ENCODE measurements at places on chromosomes 6 and 20. TPM values are rescaled to one million over a fixed set of nuclear protein-coding genes. Genes with fewer than 3 reads are reported as not detected.

DNA sequence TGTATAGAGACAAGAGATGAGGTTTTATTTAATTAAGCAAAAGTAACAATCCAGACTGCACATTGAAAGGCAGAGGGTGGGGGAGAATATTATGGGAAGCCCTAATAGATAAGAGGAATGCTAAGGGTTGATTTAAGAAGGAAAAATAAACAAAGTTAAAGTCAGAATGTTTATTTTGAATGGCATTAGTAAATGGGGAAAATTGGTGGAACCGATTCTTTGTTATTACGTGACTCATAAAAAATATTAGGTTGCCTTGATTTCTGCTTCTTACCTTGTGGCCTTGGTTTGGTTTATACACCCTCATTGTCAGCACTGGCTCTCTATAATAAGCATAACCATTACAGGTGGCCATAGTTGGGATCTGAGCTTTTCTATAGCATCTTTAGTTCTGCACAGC lies 674.8 kb upstream of the CITED2 start:
- H3K4me3 ChIP-seq, result no peak overlapping the region
- no peak for DNase-seq
- no peak overlapping the region for H3K27ac ChIP-seq

GRCh38 chr6:66638099-66638498 lies 931.1 kb upstream of the EYS start:
- no peak overlapping the region for H3K27ac ChIP-seq
- no peaks in the 10 kb centered on the region for H3K36me3 ChIP-seq
- no peak overlapping the region for H3K4me3 ChIP-seq
- no peaks in the 10 kb centered on the region for H3K4me1 ChIP-seq
- H3K27me3 ChIP-seq, result no peaks in the 10 kb centered on the region
- no peak for DNase-seq

- no peak overlapping the region for H3K4me3 ChIP-seq
- no peak for DNase-seq
- H3K27me3 ChIP-seq, result no peaks in the 10 kb centered on the region
- no peak overlapping the region for H3K27ac ChIP-seq
Measured at GRCh38 chr6:31614075-31614619, 887 bp upstream of the AIF1 start.

GRCh38 chr6:152552616-152553209 lies 84.4 kb downstream of the SYNE1 start:
- no peaks in the 10 kb centered on the region for H3K36me3 ChIP-seq
- no peaks in the 10 kb centered on the region for H3K27me3 ChIP-seq
- no peak for DNase-seq

GRCh38 chr6:101226677-101227135 lies 166.8 kb upstream of the GRIK2 start:
- H3K4me1 ChIP-seq, result no peaks in the 10 kb centered on the region
- no peaks in the 10 kb centered on the region for H3K27me3 ChIP-seq
- no peak for DNase-seq
- H3K36me3 ChIP-seq, result no peaks in the 10 kb centered on the region
- no peak overlapping the region for H3K27ac ChIP-seq

- H3K27me3 ChIP-seq, result peaks cover 2% of the 10 kb centered on the region
- H3K27ac ChIP-seq, result no peak overlapping the region
- DNase-seq, result no peak
- no peaks in the 10 kb centered on the region for H3K36me3 ChIP-seq
- H3K4me3 ChIP-seq, result no peak overlapping the region
Measured at GRCh38 chr6:39362487-39362865, 40.0 kb upstream of the KCNK16 start.

DNA sequence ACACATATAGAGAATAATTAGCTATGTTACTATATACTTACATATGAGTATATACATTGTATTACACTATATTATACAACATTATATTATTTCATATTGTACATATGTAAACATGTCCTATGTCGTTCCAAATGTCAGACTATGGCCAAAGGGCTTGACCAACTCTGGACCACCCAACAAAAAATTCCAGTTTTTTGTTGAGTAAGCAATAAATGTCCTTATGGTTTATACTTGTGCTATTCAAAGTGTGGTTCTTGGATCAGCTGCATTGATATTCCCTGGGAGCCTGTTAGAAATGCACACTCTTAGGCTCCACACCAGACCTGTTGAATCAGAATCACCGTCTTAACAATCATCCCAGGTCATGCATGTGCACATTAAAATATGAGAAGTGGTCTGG lies 225.4 kb upstream of the ZFP64 start:
- no peak for DNase-seq
- no peaks in the 10 kb centered on the region for H3K36me3 ChIP-seq
- no peak overlapping the region for H3K27ac ChIP-seq
- H3K4me3 ChIP-seq, result no peak overlapping the region
- H3K4me1 ChIP-seq, result no peaks in the 10 kb centered on the region

GRCh38 chr6:162063666-162064065 lies 663.9 kb downstream of the PRKN start:
- no peak overlapping the region for H3K27ac ChIP-seq
- no peak for DNase-seq
- H3K4me1 ChIP-seq, result no peaks in the 10 kb centered on the region
- H3K4me3 ChIP-seq, result no peak overlapping the region
- no peaks in the 10 kb centered on the region for H3K27me3 ChIP-seq

- H3K36me3 ChIP-seq, result no peaks in the 10 kb centered on the region
- no peaks in the 10 kb centered on the region for H3K4me1 ChIP-seq
- H3K27ac ChIP-seq, result no peak overlapping the region
- H3K27me3 ChIP-seq, result peaks cover 13% of the 10 kb centered on the region
- H3K4me3 ChIP-seq, result no peak overlapping the region
- DNase-seq, result no peak
Measured at GRCh38 chr6:163774485-163774884, 360.0 kb downstream of the QKI start.

- no peak for DNase-seq
- H3K4me1 ChIP-seq, result no peaks in the 10 kb centered on the region
- no peak overlapping the region for H3K27ac ChIP-seq
- H3K27me3 ChIP-seq, result peaks cover 2% of the 10 kb centered on the region
- H3K36me3 ChIP-seq, result no peaks in the 10 kb centered on the region
- H3K4me3 ChIP-seq, result no peak overlapping the region
Measured at GRCh38 chr20:39855799-39856198, 833.2 kb downstream of the MAFB start.

- H3K27me3 ChIP-seq, result no peaks in the 10 kb centered on the region
- H3K36me3 ChIP-seq, result no peaks in the 10 kb centered on the region
- H3K4me3 ChIP-seq, result no peak overlapping the region
- H3K27ac ChIP-seq, result no peak overlapping the region
- no peaks in the 10 kb centered on the region for H3K4me1 ChIP-seq
- DNase-seq, result no peak
Measured at GRCh38 chr6:98433325-98434056, 400.9 kb upstream of the POU3F2 start.

DNA sequence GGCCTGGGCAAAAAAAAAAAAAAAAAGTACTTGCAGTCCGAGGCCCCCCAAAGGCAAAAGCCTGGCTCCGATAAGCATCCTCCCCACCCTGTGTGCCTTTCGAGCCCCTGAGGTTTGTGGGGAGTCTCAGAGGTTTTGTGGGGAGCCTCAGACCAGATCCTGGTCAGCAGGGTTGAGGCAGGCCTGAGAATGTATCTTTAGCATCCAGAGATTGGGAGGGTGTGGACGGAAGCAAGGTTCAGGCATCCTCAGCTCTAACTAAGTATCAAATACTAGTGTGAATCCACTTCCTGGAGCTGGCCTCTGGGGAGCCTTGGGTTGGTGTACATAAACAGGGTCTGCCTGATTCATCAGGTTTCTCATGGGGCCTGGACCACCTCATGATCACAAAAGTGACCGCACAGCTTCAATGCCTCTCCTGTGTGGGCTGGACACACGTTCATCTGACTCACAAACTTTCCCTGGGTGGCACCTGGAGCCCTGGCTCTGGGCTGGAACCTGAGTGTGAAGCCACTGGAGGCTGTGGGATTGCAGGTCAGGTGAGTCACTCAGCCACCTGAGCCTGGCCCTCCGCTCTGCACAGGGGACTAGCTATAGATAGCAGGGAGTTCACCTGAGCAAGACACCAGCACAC lies 24.4 kb downstream of the PCMTD2 start:
- H3K4me3 ChIP-seq, result no peak overlapping the region
- H3K4me1 ChIP-seq, result no peaks in the 10 kb centered on the region
- no peak for DNase-seq
- H3K36me3 ChIP-seq, result no peaks in the 10 kb centered on the region
- peaks cover 9% of the 10 kb centered on the region for H3K27me3 ChIP-seq

GRCh38 chr6:166989427-166990032 lies 9.7 kb upstream of the CEP43 start:
- H3K27ac ChIP-seq, result no peak overlapping the region
- DNase-seq, result peak; percentile 39
- peaks cover 1% of the 10 kb centered on the region for H3K27me3 ChIP-seq
- peaks cover 46% of the 10 kb centered on the region for H3K4me1 ChIP-seq
- no peak overlapping the region for H3K4me3 ChIP-seq

DNA sequence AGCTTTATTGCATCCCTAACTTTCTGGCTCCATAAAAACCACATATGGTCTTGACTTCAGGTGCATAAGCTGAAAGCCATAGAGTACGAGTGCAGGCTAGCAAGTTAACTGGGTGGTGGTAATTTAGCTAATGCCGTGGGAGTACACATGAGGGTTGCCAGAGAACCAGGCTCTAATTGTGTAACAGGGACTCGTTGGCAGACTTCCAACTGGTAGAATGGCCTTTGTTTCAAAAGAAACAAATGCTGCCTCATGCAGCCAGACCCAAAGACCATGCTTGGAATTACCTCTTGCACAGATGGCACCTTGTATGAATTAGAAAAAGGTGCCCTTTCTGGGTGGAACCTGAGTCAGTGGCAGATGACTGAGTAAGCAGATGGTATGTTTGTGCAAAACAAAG lies 73.2 kb downstream of the LY86 start:
- no peak for DNase-seq
- peaks cover 6% of the 10 kb centered on the region for H3K36me3 ChIP-seq
- H3K27me3 ChIP-seq, result no peaks in the 10 kb centered on the region
- no peak overlapping the region for H3K4me3 ChIP-seq

DNA sequence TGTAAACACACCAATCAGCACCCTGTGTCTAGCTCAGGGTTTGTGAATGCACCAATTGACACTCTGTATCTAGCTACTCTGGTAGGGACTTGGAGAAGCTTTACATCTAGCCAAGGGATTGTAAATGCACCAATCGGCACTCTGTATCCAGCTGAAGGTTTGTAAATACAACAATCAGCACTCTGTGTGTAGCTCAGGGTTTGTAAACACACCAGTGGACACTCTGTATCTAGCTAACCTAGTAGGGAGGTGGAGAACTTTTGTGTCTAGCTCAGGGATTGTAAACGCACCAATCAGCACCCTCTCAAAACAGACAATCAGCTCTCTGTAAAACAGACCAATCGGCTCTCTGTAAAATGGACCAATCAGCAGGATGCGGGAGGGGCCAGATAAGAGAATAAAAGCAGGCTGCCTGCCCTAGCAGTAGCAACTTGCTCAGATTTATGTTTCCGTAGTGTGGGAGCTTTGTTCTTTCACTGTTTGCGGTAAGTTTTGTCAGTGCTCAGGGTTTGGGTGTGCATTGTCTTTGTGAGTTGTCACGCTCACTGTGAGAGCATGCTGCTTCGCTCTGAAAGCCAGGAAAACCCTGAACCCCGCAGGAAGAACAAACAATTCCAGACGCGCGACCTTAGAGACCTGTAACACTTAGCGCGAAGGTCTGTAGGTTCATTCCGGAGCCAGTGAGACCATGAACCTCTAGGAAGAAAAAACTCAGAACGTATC lies 37.0 kb downstream of the RIOK1 start:
- H3K27ac ChIP-seq, result no peak overlapping the region
- H3K36me3 ChIP-seq, result no peaks in the 10 kb centered on the region
- no peak overlapping the region for H3K4me3 ChIP-seq
- no peaks in the 10 kb centered on the region for H3K4me1 ChIP-seq

- peaks cover 61% of the 10 kb centered on the region for H3K4me1 ChIP-seq
- H3K36me3 ChIP-seq, result peaks cover 64% of the 10 kb centered on the region
Measured at GRCh38 chr6:85677234-85677956, 34.7 kb upstream of the SYNCRIP start.

DNA sequence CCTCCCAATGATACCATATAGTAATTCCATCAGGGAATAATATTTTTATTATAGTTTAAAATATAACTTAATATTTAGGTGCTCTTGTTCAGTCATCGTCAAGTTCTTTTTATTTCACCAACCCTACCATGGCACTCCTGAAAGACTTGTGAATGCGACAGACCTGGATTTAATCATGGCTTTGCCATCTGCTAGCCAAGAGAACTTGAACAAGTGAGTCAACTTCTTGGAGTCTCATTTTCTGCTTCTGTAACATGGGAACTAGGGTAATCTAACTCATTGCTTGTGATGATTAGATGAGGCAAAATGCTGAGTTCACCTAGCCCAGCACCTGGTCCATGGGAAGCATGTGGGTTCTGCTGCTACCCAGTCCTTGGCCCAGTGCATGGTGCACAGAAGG lies 62.9 kb downstream of the ESR1 start:
- H3K27me3 ChIP-seq, result no peaks in the 10 kb centered on the region
- H3K4me1 ChIP-seq, result no peaks in the 10 kb centered on the region
- H3K27ac ChIP-seq, result no peak overlapping the region
- DNase-seq, result no peak
- no peaks in the 10 kb centered on the region for H3K36me3 ChIP-seq

DNA sequence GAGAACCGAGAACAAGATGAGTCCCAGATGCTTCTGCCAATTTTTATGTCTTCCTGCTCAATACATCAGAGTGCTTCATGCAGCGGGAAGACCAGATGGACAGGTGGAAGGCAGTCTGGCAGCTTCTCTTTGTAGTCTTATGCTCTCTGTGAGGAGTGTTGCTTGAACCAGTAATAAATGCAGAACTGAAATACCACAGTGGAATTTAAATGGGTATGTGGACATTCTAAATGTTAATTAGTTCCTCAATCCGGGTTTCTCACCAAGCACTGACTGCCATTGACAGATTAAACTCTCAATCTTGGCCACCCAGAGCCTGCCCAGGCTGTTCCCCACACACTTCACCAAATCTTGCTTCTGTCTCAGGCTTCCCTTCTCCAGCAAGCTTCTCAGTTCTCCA lies 695.5 kb upstream of the CHD6 start:
- H3K36me3 ChIP-seq, result no peaks in the 10 kb centered on the region
- no peaks in the 10 kb centered on the region for H3K4me1 ChIP-seq
- DNase-seq, result no peak
- no peak overlapping the region for H3K27ac ChIP-seq
- H3K4me3 ChIP-seq, result no peak overlapping the region

ANGPT4 gene
- not detected for total RNA-seq

DPM1 gene
- total RNA-seq, result 54.6 TPM

BPIFB2 gene
- total RNA-seq, result not detected

VPS52 gene
- 59.8 TPM for total RNA-seq

CST5 gene
- not detected for total RNA-seq

SHLD1 gene
- total RNA-seq, result 10.8 TPM
